ENCODE measurements at places on chromosomes 4 and X.

DNA sequence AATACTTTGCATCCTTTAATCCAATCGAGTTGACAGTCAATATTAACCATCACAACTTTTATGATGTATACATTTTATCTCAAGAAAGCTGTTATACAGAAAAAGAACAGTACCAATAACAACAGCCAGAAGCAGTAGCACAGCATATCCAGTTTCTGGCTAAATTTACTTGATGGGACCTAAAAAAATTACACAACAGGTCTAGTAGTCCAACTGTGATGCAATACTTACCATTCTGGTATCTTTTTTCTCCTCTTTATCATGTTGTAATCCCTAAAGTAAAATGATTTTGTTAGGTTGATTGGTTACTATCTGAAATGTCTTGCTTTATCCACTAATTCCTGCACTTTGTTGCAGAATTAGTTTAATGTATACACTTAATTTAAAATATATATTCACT, 1150.6 kb downstream of the FAT4 start:
- no peak for DNase-seq

- no peak for DNase-seq
Observed at GRCh38 chr4:30833206-30833605, 113.0 kb downstream of the PCDH7 start.

- no peak for DNase-seq
Observed at GRCh38 chr4:168409089-168409801, 71.0 kb downstream of the DDX60L start.

GRCh38 chr4:81408341-81408740, 63.4 kb downstream of the RASGEF1B start:
- DNase-seq: no peak

DNA sequence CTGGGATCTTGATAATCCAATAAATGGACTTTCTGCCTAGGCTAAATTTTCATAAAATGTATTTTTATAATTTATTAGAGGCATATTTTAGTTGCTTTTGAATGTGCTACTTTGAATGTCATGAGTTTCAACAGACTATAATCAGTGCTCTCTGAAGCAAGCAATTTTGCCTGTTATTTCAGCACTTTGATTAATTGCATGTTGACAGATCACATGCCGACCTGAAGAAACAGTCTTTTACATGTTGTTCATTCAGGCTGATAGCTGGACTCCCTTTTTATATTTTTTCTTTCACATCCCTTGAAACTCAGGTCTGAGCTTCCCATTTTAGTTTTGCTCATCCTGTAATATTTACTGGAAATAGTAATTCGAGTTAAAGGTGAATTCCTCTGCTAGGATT, 341.0 kb downstream of the NAP1L3 start:
- DNase-seq: no peak

- no peak for DNase-seq
Observed at GRCh38 chrX:16210061-16210460, 42.8 kb downstream of the MAGEB17 start.

- DNase-seq: no peak
Observed at GRCh38 chr4:16329125-16329796, 103.0 kb upstream of the TAPT1 start.

GRCh38 chrX:47690175-47690574, 31.2 kb upstream of the UXT start:
- DNase-seq: no peak

DNA sequence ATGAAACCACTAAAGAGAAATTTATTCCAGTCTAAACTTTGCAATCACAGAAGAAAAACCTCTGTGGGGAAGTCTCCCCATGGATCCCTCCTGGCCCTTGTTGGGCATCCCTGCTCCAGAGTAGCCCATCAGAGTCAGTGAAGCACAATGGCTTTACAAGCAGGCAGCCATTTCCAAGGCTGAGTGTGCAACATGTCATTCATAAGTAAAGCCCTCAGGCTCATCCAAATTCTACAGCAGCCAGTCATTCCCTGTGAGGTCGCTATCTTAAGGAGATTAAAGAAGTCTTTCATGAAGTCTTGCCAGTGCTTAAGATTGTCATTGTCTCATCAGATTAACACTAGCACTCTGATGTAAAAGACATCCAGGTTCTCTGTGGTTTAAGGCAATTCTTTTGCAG, 17.0 kb upstream of the MAPK10 start:
- DNase-seq: no peak

GRCh38 chrX:41875142-41875541, 48.2 kb downstream of the CASK start:
- no peak for DNase-seq

- no peak for DNase-seq
Observed at GRCh38 chr4:147815741-147816140, 83.9 kb downstream of the ARHGAP10 start.

GRCh38 chrX:45233531-45233930, 32.9 kb upstream of the DIPK2B start:
- no peak for DNase-seq

GRCh38 chrX:2650865-2651264, 40.2 kb upstream of the CD99 start:
- no peak for DNase-seq

GRCh38 chr4:129808242-129808641, 712.3 kb downstream of the C4orf33 start:
- no peak for DNase-seq

DNA sequence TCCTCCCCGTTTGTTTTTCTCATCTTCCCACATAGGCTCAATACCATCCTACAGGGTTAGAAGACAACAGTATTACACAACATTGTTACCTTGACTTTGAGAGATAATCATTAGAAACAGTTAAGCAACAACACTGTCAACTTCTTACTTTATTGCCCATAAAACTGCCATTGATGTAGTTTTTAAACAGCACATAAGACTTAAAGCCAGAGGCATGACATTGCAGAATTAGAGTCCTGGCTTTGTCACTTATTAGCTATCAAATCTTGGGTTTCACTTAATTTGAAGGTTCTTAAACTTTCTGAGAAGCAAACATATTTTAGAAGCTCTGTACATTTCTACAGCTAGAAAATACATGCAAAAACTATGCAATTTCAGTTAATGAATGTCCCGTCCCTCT, 41.8 kb downstream of the EIF4E start:
- no peak for DNase-seq

- DNase-seq: peak; percentile 42
Observed at GRCh38 chr4:184473499-184474262, 669 bp downstream of the IRF2 start.

DNA sequence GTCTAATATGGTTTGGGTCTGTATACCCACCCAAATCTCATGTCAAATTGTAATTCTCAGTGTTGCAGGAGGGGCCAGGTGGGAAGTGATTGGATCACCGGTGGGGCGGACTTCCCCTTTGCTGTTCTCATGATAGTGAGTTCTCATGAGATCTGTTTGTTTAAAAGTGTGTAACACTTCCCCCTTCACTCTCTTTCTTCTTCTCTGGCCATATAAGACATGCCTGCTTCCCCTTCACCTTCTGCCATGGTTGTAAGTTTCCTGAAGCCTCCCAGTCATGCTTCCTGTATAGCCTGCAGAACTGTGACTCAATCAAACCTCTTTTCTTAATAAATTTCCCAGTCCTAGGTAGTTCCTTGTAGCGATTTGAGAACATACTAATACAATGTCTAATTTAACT, 19.7 kb upstream of the SCRG1 start:
- DNase-seq: no peak

- no peak for DNase-seq
Observed at GRCh38 chr4:80206521-80207171, 9.3 kb downstream of the PRDM8 start.

- DNase-seq: no peak
Observed at GRCh38 chr4:21888195-21888976, 60.2 kb downstream of the KCNIP4 start.

DNA sequence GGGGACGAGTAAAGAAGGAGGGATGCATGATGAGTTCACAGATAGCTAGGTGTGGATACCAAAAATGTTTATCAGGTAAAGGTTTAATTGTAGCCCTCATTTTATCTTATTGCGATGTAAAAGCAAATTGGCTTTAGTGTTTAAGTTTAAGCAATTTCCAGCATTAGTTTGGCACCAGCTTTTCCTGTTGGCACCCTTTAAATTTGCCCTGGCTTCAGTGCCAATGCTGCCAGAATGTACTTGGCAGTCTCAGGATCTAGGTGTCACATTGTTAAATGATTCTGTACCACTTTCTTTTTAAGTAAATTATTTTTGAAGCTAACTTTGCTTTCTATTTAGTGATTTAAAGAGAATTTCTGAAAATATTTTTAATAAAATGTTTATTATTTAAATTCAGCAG, 681.8 kb downstream of the PCDH18 start:
- no peak for DNase-seq

DNA sequence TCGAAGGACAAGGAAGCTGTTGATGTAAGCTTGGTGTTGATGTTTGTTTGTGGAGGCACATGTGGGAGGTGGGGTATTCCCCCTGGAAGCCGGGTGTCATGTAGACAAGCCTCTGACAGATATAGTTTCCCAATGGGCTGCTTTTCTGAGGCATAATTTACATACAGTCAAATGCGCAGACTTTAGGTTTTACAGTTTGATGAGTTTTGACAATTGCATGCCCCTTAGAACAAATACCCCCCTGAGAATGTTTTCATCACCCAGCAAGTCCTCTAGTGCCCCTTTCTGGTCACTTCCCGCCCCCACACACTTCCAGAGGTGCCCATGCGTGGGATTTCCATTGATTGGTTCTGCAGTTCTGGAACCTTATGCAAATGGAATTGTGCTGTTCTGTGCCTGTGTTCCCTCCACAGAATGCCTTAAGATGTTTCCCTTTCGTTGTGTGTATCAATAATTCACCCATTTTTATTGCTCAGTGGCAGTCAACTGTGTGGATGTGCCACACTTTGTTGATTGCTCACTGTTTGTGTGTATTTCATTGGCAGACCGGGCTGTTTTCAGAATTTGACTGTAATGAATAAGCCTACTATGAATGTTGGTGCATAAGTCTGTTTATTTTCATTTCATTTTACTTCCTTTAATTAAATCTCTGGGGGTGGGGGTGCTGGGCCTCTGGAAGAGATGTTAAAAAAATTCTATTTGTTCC, 8.5 kb downstream of the EVC start:
- no peak for DNase-seq

GRCh38 chr4:146407669-146408084, 114.1 kb downstream of the SLC10A7 start:
- DNase-seq: no peak

DNA sequence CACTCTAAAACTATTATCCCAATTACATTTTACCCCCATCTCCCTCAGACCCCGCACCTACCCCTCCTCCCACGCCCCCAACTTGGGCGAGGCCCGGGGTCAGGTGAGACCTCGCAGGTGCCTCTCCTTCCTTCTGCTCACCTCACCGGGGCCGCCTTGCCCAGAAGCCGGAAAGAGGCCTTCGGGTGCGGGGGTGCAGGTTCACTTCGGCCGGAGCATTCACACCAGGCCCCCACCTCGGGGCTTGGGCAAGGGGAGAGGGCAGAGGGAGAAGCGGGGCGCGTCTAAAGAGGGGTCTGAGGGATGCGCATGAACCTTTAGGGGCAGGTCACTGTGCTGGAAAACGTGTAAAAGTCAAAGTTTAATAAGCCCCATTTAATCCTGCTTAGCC, 427 bp downstream of the ZNF182 start:
- no peak for DNase-seq

- no peak for DNase-seq
Observed at GRCh38 chr4:183841001-183841400, 64.1 kb upstream of the STOX2 start.

DNA sequence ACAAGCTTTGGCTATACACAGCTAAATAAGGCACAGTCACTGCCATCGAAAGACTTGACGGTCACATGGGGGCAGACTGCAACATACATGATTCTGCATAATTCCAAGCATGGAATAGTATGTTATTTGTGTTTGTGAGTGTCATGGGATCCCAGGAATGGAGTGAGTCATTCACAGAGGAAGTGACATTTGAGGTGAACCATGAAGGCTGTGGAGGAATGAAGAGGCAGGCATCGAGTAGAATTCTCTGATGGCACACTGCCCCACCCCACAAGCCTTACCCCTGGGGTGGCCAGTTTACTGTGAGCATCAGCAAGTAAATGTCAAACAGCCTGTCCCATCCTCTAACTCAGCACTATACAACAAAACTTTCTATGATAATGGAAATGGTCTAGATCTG, 619.7 kb downstream of the MID1IP1 start:
- no peak for DNase-seq

DNA sequence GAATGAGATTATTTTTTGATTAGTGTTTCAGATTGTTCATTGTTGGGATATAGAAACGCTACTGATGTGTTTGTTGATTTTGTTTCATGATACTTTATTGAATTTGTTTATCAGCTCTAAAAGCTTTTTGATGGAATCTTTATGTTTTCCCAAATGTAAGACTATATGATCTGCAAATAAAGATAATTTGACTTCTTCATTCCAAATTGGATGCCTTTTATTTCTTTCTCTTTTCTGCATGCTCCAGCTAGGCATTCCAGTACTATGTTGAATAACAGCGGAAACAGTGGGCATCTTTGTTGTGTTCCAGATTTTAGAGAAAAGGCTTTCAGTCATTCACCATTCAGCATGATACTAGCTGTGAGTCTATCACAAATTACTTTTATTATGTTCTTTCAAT, 21.8 kb downstream of the SPANXN4 start:
- no peak for DNase-seq

DNA sequence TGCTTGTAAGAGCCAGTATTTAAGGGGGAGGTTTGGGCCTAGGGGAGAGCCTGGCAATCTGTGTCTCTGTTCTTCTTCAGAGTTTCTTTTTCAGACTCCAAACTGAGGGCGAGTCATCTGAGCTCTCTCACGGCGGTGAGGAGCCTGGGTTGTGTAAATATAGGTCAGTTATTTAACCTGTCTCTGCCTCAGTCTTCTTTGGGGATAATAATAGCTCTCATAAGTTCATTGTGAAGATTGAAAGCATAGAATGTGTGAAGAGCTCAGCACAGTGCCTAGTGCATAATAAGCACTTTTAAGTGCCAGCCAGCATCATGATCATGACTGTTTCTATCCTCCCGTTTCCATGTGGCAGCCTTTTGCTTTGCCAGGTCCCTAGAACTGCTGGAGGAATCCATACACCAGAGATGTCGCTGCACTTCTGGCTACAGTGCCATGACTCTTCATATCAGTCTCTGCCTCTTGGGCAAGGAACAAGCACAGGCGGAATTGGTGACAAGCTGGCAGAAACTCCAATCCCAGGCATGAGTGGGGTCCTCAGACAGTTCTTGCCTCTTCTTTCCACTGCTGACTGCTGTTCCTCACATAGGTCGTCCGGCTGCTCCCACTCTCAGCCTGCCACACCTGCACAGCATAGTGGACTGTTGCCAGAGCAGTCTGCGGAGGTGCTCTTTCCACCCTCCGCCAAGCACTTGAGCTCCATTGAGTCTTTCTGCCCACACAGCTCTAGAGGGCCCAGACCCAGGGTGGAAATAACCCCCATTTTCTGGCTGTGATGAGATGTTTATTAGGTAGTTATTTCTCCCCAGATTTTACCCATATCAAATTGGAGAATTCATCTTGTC, 103.7 kb upstream of the MAML3 start:
- no peak for DNase-seq

DNA sequence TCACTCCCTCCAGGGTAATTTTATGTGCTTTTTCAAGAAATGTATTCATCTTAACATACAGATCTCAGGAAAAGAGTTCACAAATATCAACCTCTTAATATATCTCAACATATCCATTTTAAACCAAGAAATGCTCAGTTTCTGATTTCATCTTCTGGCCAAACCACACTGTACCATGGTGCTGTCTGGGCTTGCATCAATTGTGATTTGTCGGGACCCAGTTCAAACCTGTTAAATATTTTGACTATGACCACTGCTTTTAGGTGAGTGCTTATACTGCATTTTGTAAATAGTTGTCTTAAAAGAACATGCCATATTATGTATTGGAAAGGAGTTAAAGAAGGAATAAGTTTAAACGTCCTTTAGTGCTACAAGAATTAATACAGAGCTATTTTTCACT, 352.1 kb downstream of the SPOCK3 start:
- no peak for DNase-seq
